ENCODE measurements at places on chromosomes 16 and 17. TPM values are rescaled to one million over a fixed set of nuclear protein-coding genes. Genes with fewer than 3 reads are reported as not detected.

SPNS2 gene
- total RNA-seq = 36.7 TPM

SUMO2 gene
- total RNA-seq = 321 TPM

UTS2R gene
- total RNA-seq = not detected

TNFRSF17 gene
- 1.2 TPM for total RNA-seq

PYY gene
- total RNA-seq = not detected

IL21R gene
- total RNA-seq = 4.2 TPM

PRRT2 gene
- total RNA-seq = 3.1 TPM

ITGA2B gene
- 6.7 TPM for total RNA-seq

RRAD gene
- 31.8 TPM for total RNA-seq

WSB1 gene
- total RNA-seq = 294 TPM

VAT1L gene
- 0.26 TPM for total RNA-seq

P2RX5 gene
- total RNA-seq = 1.1 TPM

CIBAR2 gene
- total RNA-seq = 0.29 TPM

JPH3 gene
- 0.06 TPM for total RNA-seq

FTSJ3 gene
- 47.4 TPM for total RNA-seq

IRF8 gene
- 33.6 TPM for total RNA-seq

C16orf92 gene
- not detected for total RNA-seq

C1QTNF1 gene
- 31.4 TPM for total RNA-seq

SCN4A gene
- 0.17 TPM for total RNA-seq

KRT24 gene
- total RNA-seq = not detected

KCNG4 gene
- not detected for total RNA-seq

ANKRD13B gene
- 10.2 TPM for total RNA-seq

PCGF2 gene
- 40.0 TPM for total RNA-seq

GPR179 gene
- not detected for total RNA-seq

ZNF385C gene
- 0.50 TPM for total RNA-seq

VASN gene
- 24.5 TPM for total RNA-seq

KRTAP17-1 gene
- not detected for total RNA-seq

LHX1 gene
- total RNA-seq = not detected

RNF112 gene
- total RNA-seq = 2.1 TPM

USP6 gene
- total RNA-seq = 0.15 TPM

RND2 gene
- total RNA-seq = 1.2 TPM

TLCD3B gene
- total RNA-seq = not detected

MPP2 gene
- 1.7 TPM for total RNA-seq

TEKT5 gene
- total RNA-seq = not detected

C1QTNF8 gene
- not detected for total RNA-seq

AANAT gene
- not detected for total RNA-seq

FNDC8 gene
- not detected for total RNA-seq

WSCD1 gene
- total RNA-seq = 3.9 TPM

TNK1 gene
- 6.4 TPM for total RNA-seq

CFAP97D1 gene
- total RNA-seq = not detected

TEKT1 gene
- 4.9 TPM for total RNA-seq

NETO2 gene
- 9.7 TPM for total RNA-seq
